Renal cortex interstitium (tissue), 15 donors: ENCODE measurements at places on chromosomes 2 and 18. TPM values are rescaled to one million over a fixed set of nuclear protein-coding genes. Genes with fewer than 3 reads are reported as not detected.

- DNase-seq = no peak
Observed at GRCh38 chr18:34697233-34697632, 12.9 kb upstream of the DTNA start.

DNA sequence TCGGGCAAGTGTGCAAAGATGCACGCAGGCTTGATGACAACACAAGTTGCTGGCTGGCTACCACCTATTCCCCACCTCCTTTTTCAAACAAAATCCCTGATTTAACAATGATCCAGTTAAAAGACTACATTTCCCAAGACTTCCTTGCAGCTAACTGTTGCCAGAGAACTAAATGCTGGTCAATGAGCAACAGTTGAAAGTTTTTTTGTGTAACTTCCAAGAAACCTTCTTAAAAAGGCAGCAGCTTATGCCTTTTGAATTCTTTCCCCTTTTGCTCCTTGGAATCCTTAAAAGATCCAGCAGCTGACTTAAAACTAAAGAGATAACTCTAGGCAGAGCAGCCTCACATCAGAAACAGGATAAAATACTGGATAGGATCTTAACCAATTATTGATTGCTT, 38.5 kb downstream of the NPHP1 start:
- no peak for DNase-seq

DNA sequence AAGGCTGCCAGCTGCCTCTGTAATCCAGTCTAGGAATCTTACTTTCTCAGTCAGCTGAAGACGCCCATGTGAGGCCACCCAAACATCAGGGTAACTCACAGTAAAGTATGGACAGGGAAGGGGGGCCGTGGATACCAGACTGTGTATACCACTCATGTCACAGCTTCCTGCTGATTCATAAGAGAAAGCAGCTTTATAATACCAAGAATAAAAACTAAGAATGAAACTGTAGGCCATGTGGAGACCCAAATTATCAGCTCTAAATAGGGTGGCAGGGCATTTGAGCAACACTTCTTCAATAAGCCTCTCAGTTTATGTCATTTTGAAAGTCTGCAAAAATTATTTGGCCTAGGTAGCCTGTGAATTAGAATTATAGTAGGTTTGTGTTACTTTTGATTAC, 115.0 kb upstream of the CDCA7 start:
- DNase-seq = no peak

GRCh38 chr2:216735086-216735485, 39.7 kb upstream of the IGFBP5 start:
- DNase-seq = peak; percentile 55

- DNase-seq = no peak
Observed at GRCh38 chr2:15307526-15307925, 253.6 kb downstream of the NBAS start.

GRCh38 chr18:5771343-5771742, 124.0 kb downstream of the TMEM200C start:
- DNase-seq = no peak

- DNase-seq = no peak
Observed at GRCh38 chr2:215883799-215884198, 129.6 kb downstream of the MREG start.

- no peak for DNase-seq
Observed at GRCh38 chr2:155997538-155997937, 335.0 kb downstream of the NR4A2 start.

GRCh38 chr2:88350331-88351248, 101.9 kb downstream of the FOXI3 start:
- no peak for DNase-seq

GRCh38 chr2:39724828-39725144, 54.3 kb downstream of the THUMPD2 start:
- DNase-seq = no peak

GRCh38 chr18:54737986-54738385, 90.3 kb upstream of the RAB27B start:
- no peak for DNase-seq

- DNase-seq = no peak
Observed at GRCh38 chr2:160334028-160334741, 134.1 kb upstream of the ITGB6 start.

GRCh38 chr2:128602699-128603101, 284.0 kb upstream of the HS6ST1 start:
- DNase-seq = no peak

- no peak for DNase-seq
Observed at GRCh38 chr2:216802516-216803215, 57.2 kb downstream of the TNP1 start.

DNA sequence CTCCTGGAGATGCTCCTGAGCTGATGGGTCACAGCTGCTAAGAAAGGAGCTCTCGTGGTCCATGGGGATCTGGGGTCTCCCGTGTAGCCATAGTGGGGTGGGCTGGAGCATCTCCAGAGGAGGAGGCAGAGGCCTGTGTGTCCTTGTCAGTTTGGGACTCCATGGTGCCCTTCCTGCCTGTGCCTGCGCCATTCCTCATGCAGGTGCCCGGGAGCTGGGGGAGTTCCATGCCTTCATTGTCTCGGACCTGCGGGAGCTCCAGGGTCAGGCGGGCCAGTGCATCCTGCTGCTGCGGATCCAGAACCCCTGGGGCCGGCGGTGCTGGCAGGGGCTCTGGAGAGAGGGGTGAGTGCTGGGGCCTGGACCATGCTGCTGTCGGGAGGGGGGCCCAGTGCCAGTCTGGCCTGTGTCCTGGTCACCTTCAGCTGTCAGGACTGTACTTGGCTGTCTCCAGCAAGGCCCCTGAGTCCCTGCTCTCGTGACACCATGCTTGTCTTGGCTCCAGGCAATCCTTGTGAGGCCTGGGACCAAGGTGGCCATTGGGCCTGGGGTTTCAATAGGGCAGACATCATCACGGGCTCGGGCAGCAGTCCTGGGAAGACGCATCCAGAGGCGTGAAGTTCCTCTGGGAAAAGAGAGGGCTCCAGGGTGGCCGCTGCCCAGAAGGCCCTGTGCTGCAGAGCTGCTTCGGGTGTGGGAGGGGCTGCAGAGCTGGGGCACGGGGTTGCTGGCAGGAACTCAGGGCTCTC, 7.3 kb downstream of the CAPN10 start:
- no peak for DNase-seq

- no peak for DNase-seq
Observed at GRCh38 chr2:200781616-200782015, 30.1 kb upstream of the BZW1 start.

- DNase-seq = no peak
Observed at GRCh38 chr2:238569507-238570195, 142.9 kb downstream of the ASB1 start.

DNA sequence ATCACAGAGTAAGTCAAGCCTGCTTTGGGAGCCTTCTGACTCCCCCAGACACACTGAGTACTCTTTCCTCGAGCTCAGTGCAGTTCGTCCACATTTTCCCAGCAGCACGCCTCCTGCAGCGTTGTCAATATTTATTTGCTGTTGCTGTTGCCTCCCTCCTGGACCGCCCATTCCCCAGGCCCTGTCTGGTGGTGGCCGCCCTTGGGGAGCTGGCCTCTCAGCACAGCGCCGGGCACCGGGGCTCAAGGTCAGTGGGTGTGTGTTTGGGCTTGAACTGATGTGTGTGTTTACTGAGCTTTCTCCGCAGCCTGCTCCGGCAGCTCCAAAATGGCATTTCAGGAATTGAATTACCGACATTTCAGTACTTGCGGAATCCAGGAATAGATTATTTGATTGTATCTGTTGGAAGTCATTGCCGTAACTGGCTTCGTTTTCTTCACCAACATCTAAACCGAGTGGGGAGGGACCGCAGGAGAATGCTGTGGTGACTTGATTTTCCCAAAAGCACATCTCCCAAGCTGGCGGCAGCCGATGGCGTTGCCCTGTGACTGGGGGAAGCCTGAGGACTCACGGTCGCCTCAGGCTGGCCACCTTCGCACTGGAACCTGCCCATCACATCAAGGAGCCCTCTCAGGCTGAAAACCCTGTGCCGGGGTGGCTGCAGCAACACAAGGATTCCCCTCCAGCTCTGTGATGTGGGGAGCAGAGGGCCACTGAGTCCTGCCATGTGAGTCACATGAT, 66.0 kb downstream of the HPCAL1 start:
- DNase-seq = no peak

GRCh38 chr2:62768615-62769014, 63.1 kb downstream of the EHBP1 start:
- no peak for DNase-seq

DNA sequence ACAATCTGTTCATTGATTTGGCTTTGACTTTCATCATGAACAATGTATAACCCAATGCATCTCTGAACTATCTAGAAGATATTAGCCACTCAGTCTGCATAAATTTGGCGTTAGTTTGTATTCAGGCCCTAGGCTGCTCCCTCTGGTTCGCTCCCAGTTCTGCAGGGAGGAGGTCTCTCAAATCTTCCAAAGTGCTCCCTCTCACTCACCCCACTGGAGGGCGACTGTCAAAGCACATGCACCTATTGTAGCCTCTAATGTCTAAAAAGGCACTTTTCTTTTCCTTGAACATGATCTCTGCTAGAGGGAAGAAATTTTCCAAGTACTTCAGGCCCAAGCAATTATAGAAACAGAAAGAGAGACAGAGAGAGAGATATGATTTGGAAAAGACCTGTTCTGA, 291.5 kb downstream of the TDRD15 start:
- no peak for DNase-seq

DNA sequence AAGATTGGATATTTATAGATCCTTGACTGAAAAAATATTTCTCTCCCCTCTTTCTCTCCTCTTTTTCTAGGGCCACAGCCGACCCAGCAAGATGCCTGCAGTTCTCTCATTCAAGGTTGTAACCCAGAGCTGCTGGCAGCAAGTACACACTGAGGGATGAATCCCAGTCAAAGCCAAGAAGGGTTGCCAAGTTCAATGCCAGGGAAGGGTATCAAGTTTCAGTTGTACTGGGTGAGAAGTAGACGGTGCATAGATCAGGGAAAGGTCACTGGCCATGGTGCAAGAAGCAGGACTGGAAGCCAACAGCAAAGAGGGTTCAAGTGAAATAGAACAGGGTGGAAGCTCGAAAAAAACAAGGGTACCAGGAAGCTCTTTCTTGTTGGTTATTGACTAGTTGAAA, 170.2 kb downstream of the NRP2 start:
- no peak for DNase-seq

- DNase-seq = no peak
Observed at GRCh38 chr2:101583861-101584260, 108.9 kb upstream of the RFX8 start.

DNA sequence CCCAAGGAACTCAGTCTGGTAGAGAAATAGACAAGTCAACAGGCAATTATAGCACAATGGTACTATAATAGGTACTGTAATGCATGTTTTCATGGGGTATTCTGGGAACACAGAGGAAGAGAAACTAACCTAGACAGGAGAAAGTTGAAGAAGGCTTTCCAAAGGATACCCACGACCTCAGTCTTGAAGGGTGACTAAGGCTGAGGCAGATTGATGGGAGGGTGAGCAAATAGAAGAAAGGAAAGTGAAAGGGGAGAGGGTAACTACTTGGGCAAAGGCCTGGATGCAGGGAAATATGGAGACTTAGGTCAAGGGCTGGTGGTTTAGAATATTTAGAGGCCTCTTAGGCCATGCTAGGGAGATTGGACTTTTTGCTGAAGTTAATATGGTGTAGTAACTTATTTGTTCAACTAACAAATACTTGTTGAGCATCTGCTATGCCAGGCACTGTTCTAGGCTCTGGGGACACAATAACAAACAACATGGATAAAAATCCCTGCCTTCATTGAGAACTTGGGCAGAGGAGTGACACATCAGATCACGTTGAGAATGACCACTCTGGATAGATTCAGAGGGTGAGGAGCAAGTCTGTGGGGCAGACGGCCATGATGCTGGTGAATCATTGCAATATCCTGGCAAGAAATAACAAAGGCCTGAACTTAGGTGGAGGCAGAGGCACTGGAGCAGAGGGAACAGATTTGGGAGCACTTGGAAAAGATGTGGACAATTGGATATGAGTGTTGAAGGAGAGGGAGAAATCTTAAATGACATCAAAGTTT, 56.4 kb downstream of the PLB1 start:
- DNase-seq = no peak

GRCh38 chr2:7094231-7094741, 177.1 kb downstream of the RNF144A start:
- peak; percentile 43 for DNase-seq

GRCh38 chr2:33136056-33136455, 189.3 kb downstream of the LTBP1 start:
- no peak for DNase-seq

The HTRA2 gene
- polyA plus RNA-seq = 31.4 TPM

The RHBDD1 gene
- 29.2 TPM for polyA plus RNA-seq

The IL18RAP gene
- polyA plus RNA-seq = 0.48 TPM

The GLI2 gene
- polyA plus RNA-seq = 11.2 TPM

The IL36A gene
- polyA plus RNA-seq = not detected

The NLRC4 gene
- 0.90 TPM for polyA plus RNA-seq

The RAB6D gene
- 2.1 TPM for polyA plus RNA-seq

The MMADHC gene
- polyA plus RNA-seq = 112 TPM

The ZNF804A gene
- polyA plus RNA-seq = 1.3 TPM

The ANKRD29 gene
- polyA plus RNA-seq = 0.95 TPM

The TLX2 gene
- polyA plus RNA-seq = 0.10 TPM
